Upper lobe of left lung (tissue), 6 donors: ENCODE measurements at places on chromosomes 7 and 10. TPM values are rescaled to one million over a fixed set of nuclear protein-coding genes. Genes with fewer than 3 reads are reported as not detected.

- H3K36me3 ChIP-seq: peaks cover 8% of the 10 kb centered on the region
- peaks cover 20% of the 10 kb centered on the region for H3K4me1 ChIP-seq
- H3K27me3 ChIP-seq: no peaks in the 10 kb centered on the region
- peak within 1 kb of the TSS; percentile 93 for H3K4me3 ChIP-seq
- peak within 1 kb of the TSS; percentile 96 for H3K27ac ChIP-seq
Observed at GRCh38 chr10:70887804-70888800, at the start of gene PCBD1. Gene PCBD1 (minus strand): TSS chr10:70888565. CDS start chr10:70888533, 32 bp downstream.

GRCh38 chr10:131242007-131242406 lies 69.5 kb downstream of the TCERG1L start:
- H3K27me3 ChIP-seq: no peaks in the 10 kb centered on the region
- no peak for DNase-seq

DNA sequence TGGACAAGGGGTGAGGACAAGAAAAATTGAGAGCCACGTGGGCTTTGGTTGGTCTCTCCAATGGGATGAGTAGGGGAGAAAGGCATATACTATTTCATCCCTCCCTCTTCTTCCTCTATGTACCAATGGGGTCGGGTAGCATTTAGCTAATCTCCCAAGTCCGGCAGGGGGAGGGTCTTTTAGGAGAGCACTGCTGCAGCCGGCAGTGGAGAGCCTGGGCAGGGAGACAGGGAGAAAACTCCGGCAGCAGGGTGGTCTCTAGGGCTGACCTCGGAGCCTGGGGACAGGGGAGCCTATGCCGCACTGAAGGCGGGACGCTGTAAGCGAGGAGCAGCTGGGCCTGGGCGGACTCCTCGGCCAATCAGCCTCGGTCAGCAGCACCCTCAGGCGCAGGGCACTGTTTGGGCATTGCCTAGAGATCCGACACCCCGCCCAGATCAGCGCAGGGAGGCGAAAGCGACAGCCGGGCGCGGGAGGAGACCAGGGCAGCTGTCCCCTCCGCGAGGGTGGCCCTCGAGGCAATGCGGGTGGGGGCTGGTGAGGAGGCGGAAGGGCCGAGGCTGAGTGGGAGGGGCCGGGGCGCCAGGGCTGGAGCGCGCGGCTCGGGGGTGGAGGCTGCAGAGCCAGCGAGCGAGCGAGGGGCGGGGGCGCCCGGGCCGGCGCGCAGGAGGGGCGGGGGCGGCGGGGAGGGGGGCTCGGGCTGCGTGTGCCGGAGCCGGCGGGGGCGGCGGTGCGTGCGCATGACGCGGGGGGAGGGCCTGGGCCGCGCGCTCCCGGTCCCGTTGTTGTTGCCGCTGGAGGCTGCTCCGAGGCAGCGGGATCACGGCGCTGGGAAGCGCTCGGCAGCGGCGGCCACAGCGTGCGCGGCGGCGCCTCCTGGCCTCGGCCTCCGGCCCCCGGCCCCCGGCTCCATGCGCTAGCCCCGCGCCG lies at the start of gene AGAP3:
AGAP3 (plus strand) TSS at position 785 of the 930 bp plus-strand sequence. CDS start 267 bp downstream, outside the sequence.
- peak; percentile 97 for DNase-seq
- peaks cover 80% of the 10 kb centered on the region for H3K4me1 ChIP-seq

DNA sequence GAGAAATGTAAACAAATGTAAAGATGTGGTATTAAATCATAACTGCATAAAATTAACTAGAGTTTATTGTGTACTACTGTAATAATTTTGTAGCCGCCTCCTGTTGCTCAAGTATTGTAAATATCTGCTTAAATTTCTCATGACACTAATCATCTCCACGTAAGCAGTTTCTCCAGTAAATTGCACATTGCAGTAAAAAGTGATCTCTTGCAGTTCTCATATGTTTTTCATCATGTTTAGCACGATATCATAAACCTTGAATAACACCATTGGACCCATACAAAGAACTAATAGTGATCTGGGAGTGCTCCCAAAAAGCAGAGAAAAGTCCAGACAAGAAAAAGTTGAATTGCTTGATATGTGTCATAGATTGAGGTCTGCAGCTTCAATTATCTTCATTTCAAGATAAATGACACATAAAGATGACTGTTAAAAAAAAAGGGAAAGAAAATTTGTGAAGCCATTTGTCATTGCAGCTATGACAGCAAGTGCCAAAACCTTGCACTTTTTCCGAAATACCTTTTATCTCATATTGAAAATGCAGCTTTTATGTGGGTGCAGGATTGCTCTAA lies 15.3 kb downstream of the LIPA start:
- no peak overlapping the region for H3K4me3 ChIP-seq
- peaks cover 8% of the 10 kb centered on the region for H3K4me1 ChIP-seq
- H3K36me3 ChIP-seq: peaks cover 6% of the 10 kb centered on the region
- no peak for DNase-seq

DNA sequence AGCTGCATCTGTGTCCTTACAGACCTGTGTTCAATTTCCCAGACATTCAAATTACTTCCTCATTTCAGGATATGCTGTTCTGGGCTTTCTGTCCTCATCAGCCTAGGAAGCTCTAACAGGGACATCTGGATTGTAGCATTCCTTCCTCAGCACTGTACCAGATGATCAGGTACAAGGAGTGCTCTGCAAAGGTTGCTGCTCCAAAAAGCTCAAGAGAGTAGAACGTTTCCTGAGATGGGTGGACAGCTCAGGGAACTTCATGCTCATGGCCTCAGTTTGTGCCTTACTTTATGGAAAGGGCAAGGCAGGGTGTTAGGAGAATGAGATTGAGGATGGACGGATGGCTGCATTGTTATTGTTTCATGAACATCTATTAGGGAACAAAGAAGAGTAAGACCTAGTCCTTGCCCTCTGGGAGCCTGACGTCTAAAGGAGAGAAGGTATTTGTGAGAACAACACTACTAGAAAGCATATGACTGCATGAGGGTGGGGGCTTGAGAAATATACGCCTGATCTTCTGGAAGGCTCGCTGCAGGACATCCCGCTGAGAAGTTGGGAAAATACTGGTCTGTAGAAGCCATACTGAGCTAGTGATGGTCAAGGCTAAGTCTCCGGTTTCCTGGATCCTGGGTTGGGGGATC lies 10.5 kb upstream of the ZNF212 start:
- no peaks in the 10 kb centered on the region for H3K27me3 ChIP-seq
- H3K36me3 ChIP-seq: no peaks in the 10 kb centered on the region
- no peak overlapping the region for H3K4me3 ChIP-seq
- no peaks in the 10 kb centered on the region for H3K4me1 ChIP-seq

The PTER gene
- 15.9 TPM for total RNA-seq

The BTBD16 gene
- total RNA-seq: 1.8 TPM
